ENCODE measurements at places on chromosomes 2 and 18.

GRCh38 chr18:420661-421246 is 79.7 kb downstream of the COLEC12 start:
- DNase-seq: no peak

GRCh38 chr2:74052732-74053710 is 68.3 kb downstream of the TET3 start:
- no peak for DNase-seq

- peak; percentile 31 for DNase-seq
These were observed 30.4 kb downstream of the INPP4A start for GRCh38 chr2:98474979-98475632.

- DNase-seq: no peak
These were observed 570.8 kb upstream of the CRIM1 start for GRCh38 chr2:35784777-35785176.

DNA sequence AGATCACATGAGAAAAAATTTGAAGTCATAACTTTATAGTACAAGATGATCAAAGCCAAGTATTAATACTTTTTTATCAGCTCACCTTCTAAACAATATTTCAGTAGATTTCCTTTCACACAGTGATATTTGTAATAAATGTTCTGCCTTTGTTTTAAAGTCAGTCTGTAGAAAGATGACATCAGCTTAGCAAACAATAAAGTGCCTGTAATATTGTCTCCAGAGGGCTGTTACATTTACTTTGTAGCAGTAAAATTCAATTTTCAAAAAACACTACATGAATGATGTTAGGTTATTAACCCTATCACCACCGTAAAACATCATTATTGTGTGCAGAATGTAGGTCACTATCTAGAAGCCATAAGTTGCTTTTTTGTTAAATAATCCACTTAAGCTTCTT is 49.6 kb downstream of the ZEB2 start:
- peak; percentile 2 for DNase-seq

DNA sequence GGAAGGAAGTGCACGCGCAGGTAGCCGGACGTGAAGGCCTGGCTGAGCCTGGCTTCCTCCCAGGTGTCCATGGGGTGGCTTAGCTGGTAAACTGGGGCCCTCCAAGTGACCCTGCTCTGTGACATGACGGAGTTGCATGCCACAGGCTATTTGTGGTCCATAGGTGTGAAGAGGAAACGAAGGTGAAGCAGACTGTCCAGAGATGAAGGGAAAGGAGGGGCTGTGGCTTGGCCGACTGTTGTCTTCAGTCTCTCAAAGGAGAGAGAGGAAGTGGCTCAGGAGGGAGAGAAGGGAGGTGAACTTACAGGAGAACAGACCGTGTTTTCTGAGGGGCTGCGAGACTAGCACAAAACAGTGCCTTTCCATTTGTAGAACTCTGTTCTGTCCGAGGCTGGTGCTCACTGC is 19.3 kb downstream of the INPP5D start:
- DNase-seq: no peak

- DNase-seq: no peak
These were observed 74.2 kb upstream of the STK17B start for GRCh38 chr2:196245378-196246140.

DNA sequence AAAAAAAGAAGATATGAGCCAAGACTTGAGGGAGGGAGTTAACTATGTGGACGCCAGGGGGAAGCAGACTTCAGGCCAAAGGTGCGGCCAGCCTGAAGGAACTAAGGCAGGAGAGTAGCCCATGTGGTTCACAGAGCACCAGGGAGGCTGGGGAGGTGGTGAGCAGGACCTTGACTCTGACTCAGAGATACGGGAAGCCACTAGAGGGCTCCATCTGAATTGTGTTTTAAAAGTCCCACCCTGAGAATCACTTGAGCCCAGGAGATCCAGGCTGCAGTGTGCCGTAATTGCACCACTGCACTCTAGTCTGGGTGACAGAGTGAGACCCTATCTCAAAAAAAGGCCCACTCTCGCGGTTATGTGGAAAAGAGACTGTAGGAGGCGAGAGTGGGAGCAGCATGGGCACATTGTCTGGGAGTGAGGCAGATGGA is 12.3 kb downstream of the CEP192 start:
- peak; percentile 3 for DNase-seq

DNA sequence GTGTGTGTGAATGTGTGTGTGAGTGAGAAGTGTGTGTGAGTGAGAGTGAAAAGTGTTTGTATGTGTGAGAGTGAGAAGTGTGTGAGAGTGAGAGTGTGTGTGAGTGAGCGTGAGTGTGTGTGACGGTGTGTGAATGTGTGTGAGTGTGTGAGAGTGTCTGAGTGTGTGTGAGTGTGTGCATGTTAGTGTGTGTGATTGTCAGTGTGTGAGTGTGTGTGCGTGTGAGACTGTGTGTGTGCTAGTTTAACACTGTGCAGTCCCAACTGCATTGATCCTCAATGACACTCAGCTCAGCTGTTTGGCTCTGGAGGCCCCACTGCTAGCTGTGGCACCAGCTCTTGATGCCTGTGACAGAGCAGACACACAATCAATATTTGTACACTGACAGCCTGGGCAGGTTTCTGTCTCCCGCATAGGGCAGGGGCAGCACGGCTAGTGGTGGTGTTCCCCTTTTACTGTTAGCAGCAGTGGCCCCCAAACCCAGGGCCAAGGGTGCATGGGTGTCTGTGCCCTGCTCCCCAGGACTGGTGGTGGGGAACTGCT is 135.0 kb downstream of the INHBB start:
- no peak for DNase-seq

DNA sequence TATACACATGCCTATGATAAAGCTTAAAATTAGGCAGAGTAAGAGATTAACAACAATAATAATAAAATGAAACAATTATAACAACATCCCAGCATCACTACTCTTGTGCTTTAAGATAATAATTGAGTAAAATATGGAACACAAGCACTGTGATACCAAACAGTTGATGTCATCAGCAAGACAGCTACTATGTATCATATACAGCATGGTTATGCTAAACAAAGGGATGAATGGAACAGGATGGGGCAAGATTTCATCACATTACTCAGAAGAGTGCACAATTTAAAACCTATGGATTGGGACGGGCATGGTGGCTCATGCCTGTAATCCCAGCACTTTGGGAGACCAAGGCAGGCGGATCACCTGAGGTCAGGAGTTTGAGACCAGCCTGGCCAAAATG is 1221.0 kb downstream of the SUCLG1 start:
- no peak for DNase-seq

DNA sequence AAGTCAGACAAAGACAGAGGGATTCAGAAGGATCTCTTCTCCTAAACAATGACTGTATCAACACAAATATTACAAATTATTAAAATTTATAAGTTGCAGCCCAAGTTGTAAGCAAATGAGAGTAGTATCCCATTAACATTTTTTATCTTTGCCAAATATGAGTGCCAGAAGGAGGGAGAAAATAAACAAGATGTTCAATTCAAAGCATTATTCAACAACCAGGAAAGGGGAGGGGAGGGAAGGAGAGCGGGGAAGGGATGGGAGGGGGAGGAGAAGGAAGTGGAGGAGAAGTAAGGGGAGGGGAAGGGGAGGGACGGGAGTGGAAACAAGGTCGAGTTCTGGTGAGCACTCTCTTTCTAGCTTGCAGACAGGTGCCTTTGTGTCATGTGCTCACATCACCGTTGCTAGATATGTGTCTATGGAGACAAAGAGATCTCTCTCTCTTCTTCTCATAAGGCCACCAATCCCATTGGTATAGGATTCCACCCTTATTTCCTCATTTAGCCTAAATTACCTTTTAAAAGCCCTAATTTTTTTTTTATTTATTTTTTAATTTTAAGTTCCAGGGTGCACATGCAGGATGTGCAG is 679.6 kb upstream of the CHAC2 start:
- no peak for DNase-seq

- no peak for DNase-seq
These were observed 1115.9 kb upstream of the ZEB2 start for GRCh38 chr2:145635706-145636427.

DNA sequence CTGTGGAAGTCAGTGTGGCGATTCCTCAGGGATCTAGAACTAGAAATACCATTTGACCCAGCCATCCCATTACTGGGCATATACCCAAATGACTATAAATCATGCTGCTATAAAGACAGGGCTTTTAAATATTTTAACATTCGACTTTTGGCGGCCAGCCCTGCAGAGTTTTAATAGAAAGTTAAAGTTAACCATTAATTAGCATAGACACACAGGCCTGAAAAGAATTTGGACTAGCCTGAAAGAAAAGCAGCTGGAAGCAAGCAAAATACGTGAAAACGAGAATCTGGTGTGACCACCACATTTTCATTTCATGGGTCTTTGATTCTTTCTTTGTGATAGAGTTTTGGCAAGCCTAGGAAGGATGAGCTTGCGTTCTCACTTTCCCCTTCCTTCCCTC is 184.0 kb downstream of the SCG2 start:
- no peak for DNase-seq

GRCh38 chr2:226151157-226151556 is 648.5 kb downstream of the IRS1 start:
- DNase-seq: no peak

- no peak for DNase-seq
These were observed 36.6 kb downstream of the RBFA start for GRCh38 chr18:80070825-80071224.

- DNase-seq: no peak
These were observed 112.3 kb upstream of the IL1R2 start for GRCh38 chr2:101879466-101879865.

- peak; percentile 28 for DNase-seq
These were observed 2.9 kb upstream of the NEURL3 start for GRCh38 chr2:96507957-96508520.

GRCh38 chr18:68803356-68803755 is 5.5 kb downstream of the CCDC102B start:
- DNase-seq: no peak

DNA sequence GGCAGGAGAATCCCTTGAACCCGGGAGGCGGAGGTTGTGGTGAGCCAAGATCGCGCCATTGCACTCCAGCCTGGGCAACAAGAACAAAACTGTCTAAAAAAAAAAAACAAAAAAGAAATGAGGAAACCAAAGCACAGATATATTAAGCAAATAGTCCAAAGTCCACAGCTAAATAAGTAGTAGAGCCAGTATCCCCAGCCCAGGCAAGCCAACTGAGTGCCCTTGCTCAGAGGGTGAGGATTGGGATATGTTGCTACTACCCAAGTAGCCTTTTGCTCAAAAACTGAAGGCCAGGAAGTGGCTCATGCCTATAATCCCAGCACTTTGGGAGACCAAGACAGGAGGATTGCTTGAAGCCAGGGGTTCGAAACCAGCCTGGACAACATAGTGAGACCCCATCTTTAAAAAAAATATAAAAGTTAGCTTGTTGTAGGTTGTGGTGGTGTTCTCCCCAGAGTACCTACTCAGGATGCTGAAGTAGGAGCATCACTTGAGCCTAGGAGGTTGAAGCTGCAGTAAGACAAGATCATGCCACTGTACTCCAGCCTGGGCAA is 5.4 kb downstream of the CFAP36 start:
- DNase-seq: no peak

DNA sequence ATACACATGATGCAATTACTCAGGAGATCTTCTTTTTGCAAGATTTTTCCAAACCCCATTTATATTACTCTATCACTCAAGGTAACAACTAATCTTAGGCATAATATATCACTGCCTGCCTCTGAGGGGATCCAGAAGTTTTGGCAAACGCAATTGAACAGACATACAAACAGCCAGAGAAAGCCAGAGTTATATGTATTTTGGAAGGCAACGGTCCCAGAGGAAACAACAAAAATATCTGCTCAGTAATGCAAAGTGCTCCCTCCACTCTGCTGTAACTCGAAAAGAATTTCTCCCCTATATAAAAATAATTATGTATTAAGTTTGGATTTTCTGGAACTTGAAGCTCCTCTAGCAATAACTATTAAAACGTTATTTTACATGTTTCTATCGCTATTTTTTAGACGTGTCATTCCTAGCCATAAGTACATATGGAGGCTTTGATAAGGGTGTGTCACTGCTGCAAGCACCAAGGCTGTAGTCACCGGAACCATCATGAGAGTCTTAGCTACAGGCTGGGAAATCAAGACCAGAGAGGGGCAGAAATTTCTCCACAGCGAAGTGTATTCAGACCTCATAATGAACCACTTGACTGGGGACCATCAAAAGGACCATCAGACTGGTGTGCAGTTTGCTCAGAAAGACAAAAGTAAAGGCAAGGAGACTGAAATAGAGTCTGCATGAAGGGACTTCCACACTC is 3.7 kb upstream of the GKN1 start:
- no peak for DNase-seq

DNA sequence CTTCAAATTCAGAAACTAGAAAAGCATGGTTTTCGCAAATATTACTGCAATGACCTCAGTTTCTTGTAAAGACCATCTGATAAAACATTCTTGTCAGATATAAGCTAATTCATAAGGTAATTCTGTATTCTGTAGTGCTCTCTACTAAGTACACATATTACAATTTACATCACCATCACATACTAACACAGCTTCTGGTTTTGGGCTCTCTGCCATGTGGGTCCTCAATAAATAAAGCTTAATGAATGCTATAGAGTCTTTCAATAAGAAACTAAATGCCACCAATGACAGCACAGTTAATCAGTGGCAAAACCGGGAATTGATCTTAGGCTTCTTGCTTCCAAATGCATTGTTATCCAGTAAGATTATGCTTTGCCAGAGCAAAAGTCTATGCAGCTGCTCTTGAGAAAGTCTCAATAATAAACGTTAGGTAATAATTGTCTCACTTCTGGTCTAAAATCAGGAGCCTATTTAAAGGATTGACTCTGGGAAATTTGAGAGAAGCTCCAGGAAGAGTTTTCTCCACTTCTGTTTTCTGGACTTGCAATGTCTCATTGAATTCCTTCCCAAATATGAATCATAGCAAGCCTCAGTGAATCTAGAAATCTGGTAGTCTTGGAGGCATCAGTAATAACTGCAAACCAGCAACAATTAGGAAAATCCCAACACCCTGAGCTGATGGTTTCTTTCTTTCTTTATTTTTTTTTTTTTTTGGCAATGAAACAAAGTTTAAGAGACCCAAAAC is 67.9 kb upstream of the RAPGEF4 start:
- no peak for DNase-seq

DNA sequence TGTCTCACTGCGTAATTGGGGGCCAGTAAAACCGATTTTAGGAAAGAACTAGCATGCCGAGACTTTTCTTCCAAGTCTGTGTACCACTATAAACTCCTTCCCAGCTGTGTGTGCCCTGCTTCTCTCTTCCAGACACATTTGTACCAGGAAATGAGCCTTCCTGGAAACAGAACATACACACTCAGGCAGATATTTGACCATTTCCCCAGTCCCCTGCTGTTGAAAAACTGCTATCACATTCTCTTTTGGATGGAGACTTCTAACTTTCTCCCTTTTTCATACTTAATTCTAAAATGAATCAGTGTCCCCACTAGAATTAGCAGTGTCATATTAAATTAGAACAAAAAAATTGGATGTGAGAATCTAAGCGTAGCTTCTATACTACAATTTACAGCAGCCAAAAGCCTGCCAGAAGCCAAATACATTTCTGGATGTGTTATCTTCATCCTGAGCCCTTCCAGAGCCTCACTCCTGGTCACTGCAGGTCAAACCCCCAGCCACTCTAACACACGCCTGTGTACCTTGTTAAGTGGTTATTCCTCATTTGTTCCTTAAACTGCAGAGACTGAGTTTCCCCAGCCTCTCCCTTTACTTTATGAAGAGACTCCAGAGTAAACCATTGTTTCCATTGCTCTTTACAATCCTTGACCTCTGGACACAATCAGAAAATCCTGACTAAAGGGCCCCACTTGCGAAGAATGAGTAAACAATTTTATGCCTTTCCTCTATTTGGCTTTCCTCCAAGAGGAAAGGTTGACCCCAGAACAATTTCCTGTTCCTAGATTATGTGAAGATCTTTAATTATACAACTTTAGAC is 20.4 kb downstream of the DSG4 start:
- no peak for DNase-seq

All from SHP77 (cell line).